ENCODE measurements at places on chromosomes 11 and 22.
A peak's percentile ranks its signal among the peaks of the same experiment; 100 is the strongest.

DNA sequence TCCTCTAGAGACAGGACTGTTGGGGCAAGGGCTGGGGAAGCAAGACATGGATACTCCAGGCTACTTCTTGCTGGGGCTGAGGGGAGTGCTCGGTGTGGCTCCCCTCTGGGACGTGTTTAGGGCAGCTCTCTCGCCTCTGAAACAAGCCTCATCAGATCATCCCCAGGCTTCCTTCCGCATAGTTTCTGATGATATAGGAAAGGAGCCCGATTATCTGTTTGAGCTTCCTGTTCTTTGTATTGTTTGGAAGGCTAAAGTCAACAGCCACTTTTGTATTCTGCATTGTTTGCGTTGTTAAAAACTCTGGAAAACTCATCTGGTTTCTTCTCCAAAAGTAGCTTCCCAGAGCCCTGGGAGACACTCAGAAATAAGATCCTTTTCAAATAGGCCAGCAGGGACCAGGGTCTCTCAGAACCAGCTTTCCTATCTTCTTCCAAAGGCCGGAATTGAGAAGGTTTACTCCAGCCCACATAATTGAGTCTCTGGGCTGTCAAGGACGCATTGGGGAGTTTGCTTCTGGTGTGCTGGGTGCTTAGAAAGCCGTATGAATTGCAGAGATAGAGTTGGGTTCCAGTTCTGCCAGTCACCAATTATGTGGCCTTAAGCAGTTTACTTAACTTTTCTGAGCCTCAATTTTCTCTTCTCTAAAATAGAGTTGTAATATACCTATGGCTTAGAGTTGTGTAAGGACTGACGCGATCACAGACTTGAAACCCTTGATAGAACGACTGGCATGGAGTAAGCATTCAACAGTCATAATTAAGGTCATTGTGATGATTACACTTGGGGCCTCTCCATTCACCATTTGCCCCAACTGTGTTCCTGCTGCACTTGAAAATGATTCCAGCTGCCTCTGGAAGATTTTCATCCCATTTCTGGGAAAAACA, 19.1 kb downstream of the CD44 start:
- no peak for DNase-seq

DNA sequence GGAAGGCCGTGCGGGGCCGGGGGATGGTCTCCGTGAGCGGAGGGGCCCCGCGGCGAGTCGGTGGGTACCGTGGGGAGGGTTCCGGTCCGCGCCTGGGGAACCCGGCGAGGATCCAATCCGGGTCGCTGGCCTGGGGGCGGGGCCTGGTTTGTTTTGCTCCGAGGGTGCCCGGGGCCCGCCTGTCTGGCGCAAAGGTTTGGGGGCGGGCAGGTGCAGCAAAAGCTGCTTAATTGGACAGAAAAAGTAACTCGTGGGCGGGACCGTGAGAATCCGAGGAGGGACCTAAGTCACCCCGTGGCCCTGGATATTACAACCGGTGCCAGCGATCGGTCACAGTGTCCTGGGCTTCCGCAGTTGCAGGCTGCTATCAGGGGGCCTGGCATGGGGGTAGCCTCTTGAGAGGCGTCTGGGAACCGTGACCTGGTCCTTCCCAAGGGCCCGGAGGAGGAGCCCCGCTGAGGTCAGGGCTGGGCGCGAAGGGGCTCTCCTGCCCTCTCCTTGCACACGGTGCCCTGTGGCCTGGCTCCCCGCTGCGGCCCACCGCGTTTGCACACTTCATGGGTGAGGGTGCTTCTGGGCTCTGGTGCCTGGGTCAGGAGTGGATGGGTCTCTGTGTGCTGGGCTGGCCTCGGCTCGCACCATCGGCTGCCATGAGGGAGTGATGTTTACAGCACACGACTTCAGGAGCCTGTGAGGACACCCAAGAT, 1.4 kb downstream of the PNPLA2 start:
- DNase-seq = no peak

GRCh38 chr11:17469998-17470397, 6.6 kb downstream of the ABCC8 start:
- DNase-seq = no peak

- DNase-seq = peak; percentile 89
Measured at GRCh38 chr11:7020183-7020917, at the start of the genes NLRP14 and ZNF214. TSS of gene NLRP14 (plus strand) at chr11:7020479. CDS start at chr11:7038587, 18,108 bp downstream. TSS of gene ZNF214 (minus strand) at chr11:7020346. CDS start at chr11:7002835, 17,511 bp downstream.

DNA sequence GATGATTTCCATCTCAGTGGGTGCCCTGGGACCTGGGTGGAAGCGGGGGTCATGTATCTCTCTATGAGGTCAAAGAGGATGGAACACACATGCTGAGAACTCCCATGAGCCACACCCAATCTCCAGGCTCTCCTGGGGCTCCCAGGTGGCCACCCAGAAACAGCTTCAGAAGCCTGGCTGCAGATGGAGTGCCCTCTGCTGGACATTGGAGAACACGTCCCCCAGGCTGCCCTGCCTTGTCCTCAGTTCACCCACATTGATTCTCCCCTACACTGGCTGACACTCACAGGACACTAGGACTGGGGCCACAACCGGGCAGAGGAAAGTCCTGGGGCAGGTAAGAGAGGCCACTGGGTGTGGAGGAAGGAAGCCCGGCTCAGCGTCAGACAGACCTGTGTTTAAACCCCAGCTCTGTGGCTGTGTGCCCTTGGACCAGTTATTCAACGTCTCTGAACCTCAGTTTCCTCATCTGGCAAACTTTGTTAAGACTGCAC, 4.5 kb upstream of the NOL12 start:
- DNase-seq = no peak

DNA sequence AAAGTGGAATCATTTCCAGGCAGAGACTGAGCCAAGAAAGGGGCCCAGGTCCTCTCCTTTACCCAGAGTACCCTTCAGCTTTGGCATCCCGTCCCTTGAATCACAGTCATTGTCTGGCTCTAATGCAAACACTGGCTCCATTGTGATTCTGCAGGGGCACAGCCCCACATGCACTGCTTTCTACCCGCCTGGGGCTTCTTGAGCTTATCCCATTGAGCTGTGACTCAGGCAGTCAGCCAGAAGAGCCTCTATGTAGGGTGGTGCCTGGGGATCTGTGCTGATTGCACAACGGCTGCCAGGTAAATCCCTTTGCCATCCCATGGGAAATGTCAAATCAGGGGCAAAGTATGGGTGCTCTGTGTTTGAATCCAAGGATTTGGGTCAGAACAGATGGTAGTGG, 88.9 kb downstream of the RASSF10 start:
- peak; percentile 99 for DNase-seq

GRCh38 chr22:30695871-30696655, 1.4 kb downstream of the OSBP2 start:
- DNase-seq = no peak

GRCh38 chr11:119144825-119145486, 3.9 kb upstream of the ABCG4 start:
- peak; percentile 57 for DNase-seq

GRCh38 chr11:74684661-74685060, 46.6 kb downstream of the CHRDL2 start:
- DNase-seq = no peak

DNA sequence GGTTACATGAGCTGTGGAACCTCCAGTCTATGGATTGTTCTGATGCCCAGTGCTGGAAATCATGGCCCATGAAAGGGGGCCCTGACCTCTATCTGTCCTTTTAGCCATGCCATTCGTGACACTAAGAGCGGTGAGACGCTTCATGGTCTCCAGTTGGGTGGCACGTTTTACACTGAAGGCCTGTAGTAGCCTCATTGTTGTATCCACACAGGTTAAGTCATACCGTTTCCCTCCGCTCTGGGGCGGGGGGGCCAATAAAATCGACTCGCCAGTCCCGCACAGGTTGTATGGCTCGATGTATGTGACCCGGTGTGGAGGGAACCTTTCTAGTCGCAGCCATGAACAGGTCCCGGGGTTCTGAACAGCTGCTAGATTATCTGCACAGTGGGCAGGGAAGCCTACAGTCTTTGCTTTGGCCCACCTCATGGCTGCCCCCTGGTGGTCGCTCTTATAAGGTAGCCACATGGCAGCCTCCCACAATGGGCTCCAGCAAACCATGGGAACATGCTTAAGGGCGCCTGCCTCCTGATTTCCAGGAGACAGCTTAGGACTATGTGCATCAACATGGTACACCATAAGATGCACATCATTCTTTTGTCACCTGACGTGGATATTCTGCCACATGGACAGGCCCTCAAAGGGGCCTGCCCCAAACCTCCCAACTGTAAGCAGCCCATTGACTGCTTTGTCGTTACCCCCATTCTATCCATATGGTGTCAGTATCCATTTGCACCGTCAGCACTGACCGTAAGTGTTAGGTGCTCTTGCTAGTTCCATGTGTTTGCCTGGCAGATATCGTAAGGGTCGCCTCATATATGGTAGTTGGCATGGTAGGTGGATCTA, 19.7 kb upstream of the APOL3 start:
- DNase-seq = peak; percentile 44

DNA sequence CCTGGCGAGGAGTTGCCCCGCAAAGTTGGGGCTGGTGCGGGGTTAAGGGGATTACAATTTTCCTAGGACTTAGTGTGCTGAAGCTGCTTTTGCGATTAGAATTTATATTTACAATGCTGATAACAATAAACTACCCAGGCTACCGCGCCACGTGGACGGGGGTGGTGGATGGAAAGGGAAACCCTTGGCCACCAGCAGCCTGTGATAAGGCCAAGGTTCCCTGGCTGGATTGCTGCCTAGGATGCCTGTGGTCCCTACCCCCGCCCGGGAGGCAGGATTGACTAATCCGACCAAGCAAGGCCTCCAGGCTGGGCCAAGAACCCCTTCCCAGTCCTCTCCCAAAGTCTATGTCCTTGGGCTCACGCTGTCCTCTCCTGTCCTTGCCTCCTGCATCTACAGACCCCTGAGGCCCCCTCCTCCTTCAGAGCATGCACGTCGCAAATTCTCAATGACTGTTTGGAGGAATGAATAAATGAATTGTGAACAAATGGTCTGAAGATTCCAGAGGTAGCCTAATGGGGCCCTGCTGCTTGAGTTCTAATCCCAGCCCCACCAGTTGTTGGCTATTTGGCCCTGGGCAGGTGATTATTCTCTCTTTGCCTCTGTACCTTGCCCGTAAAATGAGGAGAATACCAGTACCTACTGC, 7.6 kb upstream of the CHKA start:
- DNase-seq = no peak

GRCh38 chr22:50556703-50557102, 6.0 kb downstream of the SYCE3 start:
- no peak for DNase-seq

GRCh38 chr22:50473855-50474671, 772 bp downstream of the SBF1 start:
- DNase-seq = no peak

DNA sequence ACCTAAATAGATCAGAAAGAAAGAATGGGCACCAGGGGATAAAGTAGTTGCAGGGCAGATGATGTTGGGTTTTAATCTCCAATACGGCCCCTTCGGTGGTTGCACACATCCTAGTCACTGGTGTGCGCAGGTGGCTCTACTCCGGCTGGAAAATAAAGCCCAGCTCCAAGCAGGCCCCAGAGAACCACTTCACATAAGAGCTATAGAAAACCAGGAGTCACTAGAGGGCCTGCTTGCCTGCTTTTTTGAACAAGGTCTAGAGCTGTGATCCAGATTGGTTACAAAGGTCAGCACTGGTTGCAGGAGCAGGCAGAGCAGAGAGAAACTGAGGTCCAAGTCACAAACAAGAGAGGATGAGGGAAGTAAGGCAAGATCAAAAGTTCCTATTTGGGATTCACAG, 41.5 kb upstream of the MS4A8 start:
- no peak for DNase-seq

- DNase-seq = no peak
Measured at GRCh38 chr22:31139866-31140716, at the start of gene PLA2G3. TSS of gene PLA2G3 (minus strand) at chr22:31140508. CDS start at chr22:31140354, 154 bp downstream.

DNA sequence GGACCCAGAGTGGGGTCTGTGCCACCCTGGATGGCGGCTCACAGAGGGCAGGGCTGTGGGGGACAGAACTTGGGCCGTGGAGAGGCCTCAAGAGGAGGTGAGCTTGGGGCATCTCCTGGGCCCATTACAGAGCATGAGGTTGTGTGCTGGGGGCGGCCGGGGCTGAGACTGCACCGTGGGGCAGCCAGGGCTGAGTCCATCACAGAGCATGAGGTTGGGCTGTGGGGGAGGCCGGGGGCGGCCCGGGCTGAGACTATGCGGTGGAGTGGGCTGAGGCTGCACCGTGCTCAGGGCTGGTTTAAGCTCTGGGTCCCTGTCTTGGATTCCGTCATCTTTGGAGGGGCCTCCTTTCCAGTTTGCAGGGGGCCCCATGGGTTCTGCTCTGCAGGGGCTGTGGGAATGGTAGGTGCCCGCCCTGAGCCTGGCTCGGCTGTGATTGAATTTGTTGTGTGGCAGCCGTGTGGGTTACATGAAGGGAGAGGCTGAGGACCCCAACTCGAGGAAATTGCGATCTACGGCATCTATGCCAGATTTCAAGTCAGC, 38.1 kb upstream of the MUC5AC start:
- DNase-seq = no peak
